ENCODE measurements at places on chromosomes 16 and 17.

- DNase-seq: no peak
These were observed 4.8 kb downstream of the RABEP1 start for GRCh38 chr17:5286846-5287245.

DNA sequence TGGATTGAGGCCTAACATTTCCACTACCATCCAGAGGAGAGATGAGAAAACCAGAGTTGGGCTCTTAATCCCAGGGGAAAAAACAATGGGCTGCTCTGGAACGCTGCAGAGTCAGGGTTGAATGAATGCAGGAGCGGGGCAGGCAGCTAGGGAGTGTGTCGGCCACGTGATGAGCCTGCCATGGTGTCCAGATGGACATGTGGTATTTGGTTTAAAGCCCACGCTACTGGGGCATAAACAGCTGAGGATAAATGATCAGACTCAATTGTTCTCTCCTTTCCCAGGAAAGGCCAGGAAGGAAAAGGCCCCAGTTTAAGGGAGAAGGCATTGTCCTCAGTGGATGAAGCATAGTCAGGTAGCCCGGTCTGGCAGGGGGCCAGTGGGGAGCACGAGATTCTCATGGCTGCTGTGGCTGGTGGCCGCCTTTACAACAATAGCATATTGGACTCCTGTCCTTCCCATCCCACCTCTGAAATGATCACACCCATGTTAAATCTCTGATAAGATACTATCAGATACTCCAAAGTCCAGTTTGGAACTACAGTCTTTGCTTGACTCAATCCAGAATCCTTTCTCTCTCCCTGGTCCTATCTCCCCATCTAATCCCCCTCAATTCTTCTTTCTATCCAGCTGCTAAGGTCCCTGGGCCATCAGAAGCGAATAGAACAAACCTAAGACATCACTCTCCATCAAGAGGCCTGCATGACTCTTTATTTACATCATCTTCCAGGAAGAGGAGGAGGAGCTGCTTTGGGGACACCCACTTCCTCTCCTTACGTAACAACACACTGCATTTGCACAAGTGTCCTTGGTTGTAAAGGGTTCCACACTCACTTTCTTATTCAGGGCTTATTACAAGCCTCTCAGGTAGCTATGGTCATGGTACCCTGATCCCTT, 20.4 kb downstream of the CA4 start:
- DNase-seq: no peak

DNA sequence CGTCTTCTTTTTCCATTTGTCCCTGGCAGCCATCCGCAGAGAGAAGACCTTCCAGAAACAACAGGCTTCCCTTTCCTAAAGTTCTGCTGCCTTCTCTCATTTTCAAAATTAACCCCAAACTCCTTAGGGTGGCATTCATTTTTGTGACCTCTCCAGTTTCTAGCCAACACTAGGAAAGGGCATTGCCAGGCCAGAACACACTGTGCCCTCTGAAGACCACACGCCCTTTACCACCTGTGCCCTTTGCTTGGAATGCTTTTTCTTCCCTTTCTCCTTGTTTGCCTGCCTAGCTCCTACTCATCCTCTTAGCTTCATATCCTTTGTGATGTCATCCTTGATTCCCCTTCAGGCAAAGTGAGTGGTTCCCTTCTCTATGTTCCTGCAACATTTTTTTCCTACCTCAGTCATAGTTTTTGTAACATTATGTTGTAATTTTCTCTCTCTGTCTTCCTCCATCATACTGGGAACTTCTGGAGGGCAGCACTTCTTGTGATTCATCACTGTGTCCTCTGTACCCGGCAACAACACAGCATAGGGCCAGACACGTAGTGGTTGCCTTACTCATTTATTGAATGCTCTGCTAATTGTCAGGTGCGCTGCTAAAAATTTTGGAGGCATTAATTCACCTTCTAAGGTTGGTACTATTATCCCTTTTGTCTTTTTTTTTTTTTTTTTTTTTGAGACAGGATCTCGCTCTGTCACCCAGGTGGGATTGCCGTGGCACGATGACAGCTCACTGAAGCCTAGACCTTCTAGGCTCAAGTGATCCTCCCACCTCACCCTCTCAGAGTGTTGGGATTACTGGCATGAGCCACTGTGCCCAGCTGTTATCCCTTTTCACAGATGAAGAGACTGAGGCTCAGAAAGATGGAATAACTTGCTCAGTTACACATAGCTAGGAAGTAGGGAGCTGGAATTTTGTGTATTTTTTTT, 1.0 kb downstream of the KAT8 start:
- DNase-seq: no peak

- no peak for DNase-seq
These were observed 1.2 kb upstream of the GRB7 start for GRCh38 chr17:39736319-39737165.

- DNase-seq: no peak
These were observed 58.5 kb upstream of the CREBBP start for GRCh38 chr16:3938843-3939624.

GRCh38 chr17:66135219-66135618, 56.7 kb downstream of the CEP112 start:
- no peak for DNase-seq

Measured in tibial nerve (tissue), 4 donors.